ENCODE measurements at places on chromosomes 3 and 15. TPM values are rescaled to one million over a fixed set of nuclear protein-coding genes. Genes with fewer than 3 reads are reported as not detected.

GRCh38 chr3:63228677-63229076, 49.4 kb upstream of the SYNPR start:
- DNase-seq, result peak; percentile 71

- DNase-seq, result peak; percentile 75
These were observed 45.7 kb downstream of the ZBTB38 start for GRCh38 chr3:141413801-141414689.

GRCh38 chr3:128551867-128552266, 58.9 kb upstream of the GATA2 start:
- DNase-seq, result no peak

DNA sequence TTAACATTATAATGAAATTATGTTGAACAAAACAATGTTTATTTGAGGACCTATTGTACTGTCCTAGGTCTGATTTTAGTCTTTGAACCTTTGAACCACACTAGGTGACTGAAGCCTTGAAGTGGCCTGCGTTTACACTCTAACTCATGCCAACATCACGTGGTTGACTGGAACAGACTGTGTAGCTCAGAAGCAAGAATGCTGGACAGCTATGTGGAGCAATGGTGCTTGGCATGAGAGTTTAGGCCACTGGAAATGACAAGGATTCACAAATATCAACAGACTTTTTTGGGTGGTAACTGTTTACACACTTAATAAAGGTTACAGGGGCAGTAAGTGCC, 391.5 kb downstream of the RAP2B start:
- no peak for DNase-seq

DNA sequence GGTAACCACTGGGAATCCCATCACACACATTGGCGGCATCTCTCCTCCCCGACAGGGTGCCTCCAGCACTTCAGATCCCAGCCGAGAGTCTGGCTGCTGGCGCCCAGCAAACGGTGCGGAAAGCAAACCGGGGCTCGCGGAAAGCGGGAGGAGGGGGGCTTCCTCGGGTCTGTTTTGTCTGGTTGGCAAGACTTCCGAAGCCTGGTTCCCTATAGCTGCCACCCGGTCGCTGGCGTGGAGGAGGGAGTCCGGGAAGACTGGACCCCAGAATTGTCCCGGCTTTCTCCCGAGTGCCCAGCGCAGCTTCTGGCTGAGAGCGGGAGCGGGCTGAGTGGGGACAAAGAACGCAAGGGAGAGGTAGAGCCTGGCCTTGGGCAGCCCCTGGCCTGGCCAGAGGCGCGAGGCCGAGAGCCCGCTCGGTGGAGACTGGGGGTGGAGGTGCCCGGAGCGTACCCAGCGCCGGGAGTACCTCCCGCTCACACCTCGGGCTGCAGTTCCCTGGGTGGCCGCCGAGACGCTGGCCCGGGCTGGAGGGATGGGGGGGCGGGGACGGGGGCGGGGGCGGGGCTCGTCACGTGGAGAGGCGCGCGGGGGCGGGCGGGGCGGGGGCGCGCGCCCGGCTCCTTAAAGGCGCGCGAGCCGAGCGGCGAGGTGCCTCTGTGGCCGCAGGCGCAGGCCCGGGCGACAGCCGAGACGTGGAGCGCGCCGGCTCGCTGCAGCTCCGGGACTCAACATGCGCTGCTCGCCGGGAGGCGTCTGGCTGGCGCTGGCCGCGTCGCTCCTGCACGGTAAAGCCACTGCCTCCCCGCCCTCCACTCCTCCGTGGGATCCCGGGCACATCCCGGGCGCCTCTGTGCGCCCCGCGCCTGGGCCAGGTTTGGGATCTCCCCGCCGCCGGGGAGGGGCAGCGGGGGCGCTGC, at the start of gene CHRNA7:
TSS of gene CHRNA7 (plus strand) at position 654 of the 920 bp plus-strand sequence. CDS start at position 734, 80 bp downstream.
- peak; percentile 29 for DNase-seq

DNA sequence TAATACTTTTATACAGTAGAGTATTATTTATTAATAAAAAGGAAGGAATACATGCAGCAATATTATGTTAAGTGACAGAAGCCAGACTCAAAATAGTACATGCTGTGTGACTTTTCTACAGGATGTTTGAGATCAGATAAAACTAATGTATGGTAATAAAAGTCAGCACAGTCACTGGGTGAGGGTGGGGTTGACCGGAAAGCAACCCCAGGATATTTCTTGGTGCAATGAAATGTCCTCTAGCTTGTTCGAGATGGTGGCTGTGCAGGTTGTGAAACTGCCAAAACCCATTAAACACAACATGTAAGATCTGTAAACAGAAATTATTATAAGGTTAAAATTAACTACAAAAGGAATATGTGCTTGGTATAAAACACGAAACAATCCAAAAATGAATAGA, 20.8 kb upstream of the ALDH1L1 start:
- DNase-seq, result no peak

DNA sequence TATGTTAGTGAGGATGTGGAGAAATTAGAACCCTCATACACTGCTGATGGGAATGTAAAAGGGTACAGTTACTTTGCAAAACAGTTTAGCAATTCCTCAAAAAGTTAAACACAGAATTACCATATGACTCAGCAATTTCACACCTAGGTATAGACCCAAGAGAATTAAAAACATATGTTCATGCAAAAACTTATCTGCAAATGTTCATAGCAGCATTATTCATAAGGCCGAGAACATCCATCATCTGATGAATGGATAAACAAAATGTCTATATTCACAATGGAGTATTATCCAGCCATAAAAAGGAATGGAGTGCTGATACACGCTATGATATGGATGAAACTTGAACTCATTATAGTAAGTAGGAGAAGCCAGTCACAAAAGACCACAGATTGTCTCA, 10.3 kb downstream of the SEC13 start:
- DNase-seq, result peak; percentile 73

DNA sequence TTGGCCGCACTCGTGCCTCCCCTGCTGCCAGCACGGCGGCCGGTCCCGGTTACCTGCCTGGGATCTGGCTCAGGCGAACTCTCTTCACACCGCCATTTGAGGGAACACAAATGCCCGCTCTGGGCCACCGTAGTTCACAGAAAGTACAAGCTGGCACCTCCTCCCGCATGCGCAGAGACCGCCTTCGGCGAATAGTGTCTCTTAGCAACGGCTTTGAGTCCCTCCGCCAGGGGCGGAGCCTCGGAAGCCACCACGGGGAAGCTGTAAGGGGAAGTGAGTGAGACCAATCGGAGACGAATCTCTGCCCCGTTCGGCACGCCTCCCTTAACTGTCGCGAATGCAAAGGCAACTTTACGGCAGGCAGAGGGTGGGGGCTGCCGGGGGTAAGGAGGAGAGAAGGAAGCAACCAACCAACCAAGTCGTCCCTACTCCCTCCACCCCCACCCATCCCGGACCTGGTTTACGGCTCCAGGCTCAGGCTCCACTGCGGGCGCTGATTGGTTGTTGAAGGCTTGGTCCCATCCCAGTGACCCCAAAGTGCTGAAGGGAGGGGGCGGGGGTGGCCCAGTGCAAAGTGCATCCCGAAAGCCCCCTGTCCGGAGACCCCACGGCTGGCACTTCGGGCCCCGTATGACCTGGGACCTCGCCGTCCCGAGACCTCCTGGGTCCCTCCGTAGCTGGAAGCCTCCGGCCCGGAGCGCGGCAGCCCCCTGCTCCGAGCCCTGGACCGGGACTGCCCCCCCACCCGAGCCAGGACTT, at the start of the genes ASB7 and LINS1:
TSS of gene ASB7 (plus strand) at position 526 of the 759 bp plus-strand sequence. CDS start 9,628 bp downstream, outside the sequence.
TSS of gene LINS1 (minus strand) at position 121 of the 759 bp plus-strand sequence. CDS start 21,342 bp downstream, outside the sequence.
- DNase-seq, result peak; percentile 100

DNA sequence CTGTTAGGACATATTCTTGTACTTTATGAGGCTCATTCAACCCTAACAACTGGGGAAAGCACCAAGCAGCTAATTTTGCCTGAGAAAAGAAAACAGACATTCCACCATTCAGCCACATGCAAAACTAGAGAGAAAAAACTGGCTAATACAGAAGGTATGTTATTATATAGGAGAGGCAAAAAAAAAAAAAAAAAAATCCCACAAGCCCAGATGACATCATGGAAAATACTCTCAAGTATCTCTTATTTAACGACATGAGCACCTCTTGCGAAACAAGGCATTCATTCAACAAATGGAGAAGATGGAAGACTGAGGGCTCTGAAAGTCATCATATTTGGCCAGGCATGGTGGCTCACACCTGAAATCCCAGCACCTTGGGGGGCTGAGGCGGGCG, 61.5 kb downstream of the PRICKLE2 start:
- peak; percentile 70 for DNase-seq

DNA sequence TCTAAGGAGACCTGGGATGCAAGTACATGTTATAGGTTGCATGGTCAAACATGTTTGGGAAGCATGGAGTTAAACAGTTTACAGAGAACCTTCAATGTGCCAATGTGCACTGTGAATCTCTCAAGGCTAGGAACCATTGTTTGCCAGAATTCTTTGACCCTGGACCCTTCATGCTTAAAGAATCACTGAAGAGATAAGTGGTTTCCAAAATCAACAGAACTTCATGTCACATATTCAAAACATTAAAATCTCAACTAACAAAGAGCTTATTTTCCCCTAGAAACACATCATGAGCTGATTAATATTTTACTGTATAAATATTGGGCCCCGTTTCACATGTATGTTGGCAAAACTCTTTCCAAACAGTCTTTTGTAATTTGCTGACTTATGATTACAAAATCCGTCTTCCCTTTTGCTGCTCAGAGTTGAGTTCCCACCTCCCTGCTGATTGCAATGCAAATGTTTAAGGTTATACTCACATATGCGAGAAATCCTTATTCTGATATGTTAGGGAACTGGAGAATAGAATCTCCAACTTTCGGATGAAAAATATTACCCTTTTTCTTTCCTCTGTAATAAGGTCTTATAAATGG, 380.2 kb downstream of the DIPK2A start:
- no peak for DNase-seq

DNA sequence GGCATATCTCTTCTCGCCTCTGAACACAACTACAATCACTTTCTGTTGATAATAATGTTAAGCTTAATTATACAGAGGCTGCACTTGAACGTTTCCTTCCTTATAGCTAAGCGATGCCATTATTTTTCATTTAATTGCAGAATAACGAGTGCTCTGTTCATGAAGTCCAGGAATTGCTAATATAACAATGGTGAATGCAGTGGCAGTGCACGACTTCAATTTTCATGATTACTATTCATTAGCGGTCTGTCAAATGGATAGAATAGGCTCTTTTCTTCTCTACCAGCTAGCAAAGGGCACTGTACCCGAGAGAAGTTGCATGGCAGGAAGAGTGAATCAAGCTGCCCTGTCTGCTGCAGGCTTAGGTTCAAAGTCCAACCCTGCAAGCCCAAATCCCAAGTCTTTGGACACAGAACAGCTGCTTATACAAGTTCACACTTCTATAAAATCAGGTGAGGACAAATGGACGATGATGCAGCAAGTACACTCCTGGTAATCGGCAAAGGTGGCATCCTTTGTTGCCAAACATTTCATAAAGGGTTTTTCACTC, 75.6 kb downstream of the PDZRN3 start:
- peak; percentile 7 for DNase-seq

DNA sequence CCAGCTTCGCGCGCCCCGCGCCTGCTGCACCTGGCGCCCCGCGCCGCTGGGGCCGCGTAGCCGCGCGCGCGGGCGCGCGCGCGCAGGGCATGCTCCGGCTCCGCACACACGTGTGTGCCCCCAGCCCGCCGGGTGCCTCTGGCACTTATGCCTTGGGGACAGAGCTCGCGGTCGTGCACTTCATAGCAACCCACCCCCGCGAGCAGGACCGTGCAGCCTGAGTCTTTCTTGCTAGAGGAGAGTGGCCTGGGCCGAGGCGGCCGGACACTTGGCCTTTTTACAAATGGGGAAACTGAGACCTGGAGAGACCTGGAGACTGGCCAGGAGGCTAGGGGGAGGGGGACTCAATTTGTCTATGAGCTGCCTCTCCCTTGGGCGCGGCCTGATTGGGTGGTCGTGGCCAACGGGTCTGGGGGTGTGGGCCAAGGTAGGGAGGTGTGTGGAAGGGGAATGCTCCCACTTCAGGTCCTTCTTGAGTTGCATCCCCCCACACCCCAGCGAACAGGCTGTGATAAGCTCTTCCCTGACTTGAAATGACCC, 562 bp downstream of the NBEAL2 start:
- no peak for DNase-seq

DNA sequence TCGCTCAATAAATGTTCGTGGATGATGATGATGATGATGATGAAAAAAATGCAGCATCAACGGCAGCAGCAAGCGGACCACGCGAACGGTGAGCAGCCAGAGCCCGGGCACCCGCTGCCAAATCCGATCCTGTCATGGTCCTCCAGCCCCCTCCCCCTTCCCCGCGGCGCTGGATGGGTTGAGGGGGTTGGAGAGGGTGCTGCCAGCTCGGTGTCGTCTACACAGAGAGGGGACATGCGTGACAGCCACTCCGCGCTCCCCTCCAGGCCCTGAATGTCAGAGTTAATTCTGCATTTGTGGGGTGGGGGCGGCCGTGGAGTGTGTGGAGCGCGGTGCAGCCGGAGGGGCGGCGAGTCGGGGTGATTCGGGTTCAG, 722 bp downstream of the CACNA1D start:
- no peak for DNase-seq

GRCh38 chr3:194274424-194275085, 76.6 kb downstream of the CPN2 start:
- peak; percentile 76 for DNase-seq

DNA sequence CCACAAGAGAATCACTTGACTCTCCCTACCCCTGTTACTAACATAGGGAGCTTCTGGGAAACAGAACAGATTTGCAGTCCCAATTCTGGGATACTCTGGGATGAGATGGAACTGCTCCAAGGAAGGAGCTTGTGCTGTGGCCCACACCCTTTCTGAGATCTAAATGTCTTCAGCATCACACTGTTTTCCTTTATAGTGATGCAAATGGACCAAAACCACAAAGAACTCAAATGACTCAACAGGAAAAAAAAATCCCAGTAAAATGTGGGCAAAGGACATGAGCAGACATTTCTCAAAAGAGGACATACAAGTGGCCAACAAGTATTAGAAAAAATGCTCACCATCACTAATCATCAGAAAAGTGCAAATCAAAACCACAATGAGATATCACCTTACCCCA, 155.6 kb downstream of the NECTIN3 start:
- DNase-seq, result peak; percentile 82

DNA sequence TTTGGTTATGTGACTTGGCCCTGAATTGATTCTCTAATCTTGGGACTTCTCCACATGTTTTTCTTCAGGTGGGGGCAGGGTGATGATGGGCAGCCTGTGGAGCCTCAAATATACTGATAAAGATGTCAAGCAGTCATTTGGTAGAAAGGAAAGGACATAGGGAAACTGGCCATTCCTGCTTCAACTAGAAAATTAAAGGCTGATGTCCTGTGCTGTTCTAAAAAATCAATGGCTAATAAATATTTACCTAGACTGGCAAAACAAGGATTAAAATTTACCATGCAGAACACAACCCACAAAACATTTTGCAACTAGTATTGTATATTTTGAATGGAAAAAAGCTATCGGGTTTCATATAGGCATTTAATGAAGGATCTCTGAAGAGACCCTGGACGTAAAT, 133.7 kb downstream of the GADL1 start:
- no peak for DNase-seq

The LRRC2 gene
- total RNA-seq, result 0.12 TPM

The ADIPOQ gene
- not detected for total RNA-seq

The SLC22A13 gene
- 0.29 TPM for total RNA-seq

The TUSC7 gene
- total RNA-seq, result not detected

The ITIH1 gene
- not detected for total RNA-seq

The NPAP1 gene
- total RNA-seq, result not detected

The FBXW12 gene
- not detected for total RNA-seq

All from RPMI7951 (cell line).